ENCODE measurements at places on chromosomes 16 and 17.

DNA sequence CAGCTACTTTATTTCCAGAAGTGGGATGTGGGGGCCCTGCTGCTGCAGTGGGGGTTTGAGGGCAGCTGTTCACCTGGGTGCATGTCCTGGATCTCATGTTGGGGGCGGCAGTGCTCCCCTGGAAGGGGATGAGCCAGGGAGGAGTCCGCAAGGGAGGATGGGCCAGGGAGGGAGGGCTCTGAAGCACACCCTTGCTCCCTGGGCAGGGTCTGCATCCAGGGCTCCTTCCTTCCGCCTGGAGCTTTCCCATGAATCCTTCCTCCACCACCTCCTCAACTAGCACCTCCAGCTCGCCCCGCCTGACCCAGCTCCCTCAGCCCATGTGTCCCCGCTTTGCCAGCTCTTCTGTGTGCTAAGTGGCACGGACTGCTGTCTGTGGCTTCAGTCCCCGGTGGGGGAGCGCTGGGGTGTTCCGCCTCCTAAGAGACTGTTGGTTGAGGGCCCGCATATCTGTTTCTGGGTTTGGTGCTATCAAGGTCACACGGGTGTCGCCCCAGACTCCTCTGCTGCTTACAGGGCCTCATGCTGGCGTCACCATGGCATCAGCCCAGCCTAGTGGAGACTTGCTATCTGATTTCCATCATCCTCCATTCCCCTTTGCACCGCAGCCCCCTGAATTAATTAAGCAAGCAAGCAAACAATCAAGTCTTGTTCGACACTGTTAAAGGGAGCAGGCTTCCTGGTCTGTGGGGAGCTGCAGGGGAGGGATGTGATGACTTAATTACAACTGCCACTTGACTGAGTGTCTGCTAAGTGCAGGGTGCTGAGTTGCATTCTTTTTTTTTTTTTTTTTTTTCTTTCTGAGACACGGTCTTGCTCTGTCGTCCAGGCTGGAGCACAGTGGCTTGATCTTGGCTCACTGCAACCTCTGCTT is 71.8 kb downstream of the PRKCA start:
- peak; percentile 26 for DNase-seq

GRCh38 chr17:50219939-50220465 is 18.6 kb upstream of the COL1A1 start:
- DNase-seq = no peak

GRCh38 chr17:2975469-2975958 is 87.9 kb downstream of the OR1D5 start:
- no peak for DNase-seq

- DNase-seq = no peak
These were observed 452.1 kb upstream of the HSBP1 start for GRCh38 chr16:83355570-83356218.

DNA sequence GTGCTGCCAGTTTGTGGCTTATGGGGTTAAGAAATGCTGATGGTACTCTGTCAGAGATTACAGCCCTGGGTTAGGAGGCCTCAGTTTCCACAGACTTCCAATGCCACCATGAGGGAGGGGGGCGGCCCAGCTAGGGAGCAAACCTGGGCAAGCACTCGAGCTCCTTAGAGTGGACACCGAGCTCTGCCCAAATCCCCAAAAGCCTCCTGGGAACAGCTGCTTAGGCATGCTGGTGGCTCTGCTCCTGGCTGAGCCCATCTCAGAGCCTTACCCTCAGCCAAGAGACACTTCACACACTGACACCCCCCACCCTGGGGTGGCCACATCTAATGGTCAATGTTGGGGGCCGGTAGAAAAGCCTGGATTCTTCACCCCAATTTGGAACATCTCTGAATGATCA is 66.1 kb downstream of the C16orf78 start:
- no peak for DNase-seq

DNA sequence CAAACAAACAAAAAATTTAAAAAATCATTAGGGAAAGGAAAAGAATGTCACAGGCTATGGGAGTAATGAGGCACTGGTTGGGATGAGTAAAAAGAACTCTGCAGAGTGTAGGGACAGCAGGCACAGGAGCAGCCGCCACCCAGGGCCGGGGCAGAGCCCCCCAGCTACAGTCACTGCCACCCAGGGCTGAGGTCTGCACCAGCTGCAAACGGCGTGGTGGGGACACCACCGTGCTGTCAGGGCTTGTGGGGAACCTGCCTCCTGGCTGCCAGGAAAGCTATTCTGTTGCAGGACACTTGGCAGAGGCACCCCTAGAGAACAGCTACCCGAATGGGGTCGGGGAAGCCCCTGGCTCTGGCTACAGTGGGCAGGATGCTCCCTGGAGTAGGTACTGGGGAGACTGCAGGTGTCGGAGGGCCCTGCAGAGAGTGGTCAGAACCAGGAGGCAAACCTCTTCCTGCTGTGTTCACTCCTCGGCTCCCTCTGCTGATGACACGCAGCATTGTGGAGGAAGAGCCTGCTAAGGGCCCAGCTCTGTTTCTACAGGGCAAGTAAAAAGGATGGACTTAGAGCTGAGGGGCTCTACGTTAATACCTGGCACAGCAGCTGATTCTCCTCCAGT is 32.3 kb upstream of the CAPN15 start:
- no peak for DNase-seq

DNA sequence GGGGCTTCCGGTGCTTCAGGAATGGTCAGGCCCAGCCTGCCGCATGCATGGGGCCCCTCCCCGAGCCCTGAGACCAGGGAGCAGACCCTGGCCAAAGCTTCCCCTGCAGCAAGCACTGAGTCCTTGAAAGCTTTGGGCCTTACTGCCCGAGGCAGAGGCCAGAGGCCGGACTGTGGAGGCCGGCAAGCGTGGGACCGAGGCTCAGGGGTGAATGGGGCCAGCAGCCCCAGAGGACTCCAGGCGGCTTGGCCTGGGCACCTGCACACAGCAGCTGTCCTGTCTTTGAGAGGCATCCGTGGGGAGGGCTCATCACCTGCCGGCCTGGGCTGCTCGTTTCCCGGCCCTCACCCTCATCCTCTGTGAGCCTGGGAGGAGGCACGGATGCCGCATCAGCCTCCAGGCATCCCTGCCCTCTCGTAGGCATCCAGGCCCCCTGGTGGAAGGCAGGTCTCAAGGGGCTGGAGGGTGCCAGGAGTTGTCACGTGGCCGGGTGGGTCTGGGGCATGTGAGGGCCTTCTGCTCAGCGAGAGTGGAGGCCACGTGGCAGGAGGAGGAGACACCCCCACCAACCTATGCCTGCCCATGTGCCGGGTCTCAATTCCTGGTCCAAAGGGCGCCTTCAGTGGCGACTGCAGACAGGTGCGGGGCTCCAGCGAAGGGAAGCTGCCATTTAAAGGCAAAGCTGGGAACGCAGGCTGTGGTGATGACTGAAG is 31.4 kb downstream of the CACNA1H start:
- DNase-seq = no peak

- DNase-seq = no peak
These were observed 8.6 kb upstream of the MSLN start for GRCh38 chr16:752007-752312.

- DNase-seq = no peak
These were observed 233.7 kb upstream of the IRX5 start for GRCh38 chr16:54696970-54697369.

DNA sequence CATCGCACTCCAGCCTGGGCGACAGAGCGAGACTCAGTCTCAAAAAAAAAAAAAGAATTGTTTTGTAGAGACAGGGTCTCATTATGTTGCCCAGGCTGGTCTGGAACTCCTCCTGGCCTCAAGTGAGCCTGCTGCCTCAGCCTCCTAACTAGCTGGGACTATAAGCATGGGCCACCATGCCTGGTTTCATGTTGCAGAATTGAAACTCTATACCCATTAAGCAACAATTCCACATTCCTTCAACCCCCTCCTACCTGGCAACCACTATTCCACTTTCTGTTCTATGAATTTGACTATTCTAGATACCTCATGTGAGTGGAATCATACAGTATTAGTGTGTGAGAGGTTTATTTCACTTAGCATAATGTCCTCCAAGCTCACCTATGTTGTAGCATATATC is 24.5 kb downstream of the RNF135 start:
- no peak for DNase-seq

All from activated gamma-delta T cell treated with Interleukin-2 at 50 U/mL for 16 hours (primary cell).